Natural killer cell treated with Interleukin-12 subunit alpha and Interleukin-12 subunit beta and Interleukin-15 and Interleukin-18, amount 100 ng/mL, for 72 hours (primary cell): ENCODE measurements at places on chromosomes 1 and 21. TPM values are rescaled to one million over a fixed set of nuclear protein-coding genes. Genes with fewer than 3 reads are reported as not detected.

Gene CTTNBP2NL
- 0.67 TPM for total RNA-seq

Gene PHLDA3
- 2.7 TPM for total RNA-seq

- no peak for DNase-seq
Observed at GRCh38 chr1:40257313-40257687, 736 bp upstream of the ZMPSTE24 start.

Gene NIT1
- total RNA-seq = 29.3 TPM

Gene ASCL5
- total RNA-seq = not detected

- no peak for DNase-seq
Observed at GRCh38 chr1:208979776-208980175, 603.7 kb upstream of the CAMK1G start.

DNA sequence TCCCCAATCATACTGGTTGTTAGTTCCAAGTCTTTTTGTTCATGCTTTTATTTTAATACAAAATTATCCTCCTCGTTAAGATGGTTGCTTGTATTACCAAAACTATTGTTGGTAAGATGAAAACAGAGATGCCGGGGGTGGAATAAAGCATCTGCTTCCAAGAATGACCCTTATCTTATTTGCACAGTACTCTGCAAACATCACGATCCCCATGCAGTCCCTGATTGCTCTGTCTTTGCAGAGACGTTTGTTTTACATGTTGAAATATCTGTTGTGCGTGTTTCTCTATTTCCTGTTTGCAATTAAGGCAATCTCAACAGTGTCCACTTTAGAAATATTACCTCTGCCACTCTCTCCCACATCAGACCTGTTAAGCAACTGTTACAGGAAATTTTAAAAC, 141.3 kb upstream of the NCAM2 start:
- DNase-seq = no peak

Gene NBPF6
- 0.22 TPM for total RNA-seq

DNA sequence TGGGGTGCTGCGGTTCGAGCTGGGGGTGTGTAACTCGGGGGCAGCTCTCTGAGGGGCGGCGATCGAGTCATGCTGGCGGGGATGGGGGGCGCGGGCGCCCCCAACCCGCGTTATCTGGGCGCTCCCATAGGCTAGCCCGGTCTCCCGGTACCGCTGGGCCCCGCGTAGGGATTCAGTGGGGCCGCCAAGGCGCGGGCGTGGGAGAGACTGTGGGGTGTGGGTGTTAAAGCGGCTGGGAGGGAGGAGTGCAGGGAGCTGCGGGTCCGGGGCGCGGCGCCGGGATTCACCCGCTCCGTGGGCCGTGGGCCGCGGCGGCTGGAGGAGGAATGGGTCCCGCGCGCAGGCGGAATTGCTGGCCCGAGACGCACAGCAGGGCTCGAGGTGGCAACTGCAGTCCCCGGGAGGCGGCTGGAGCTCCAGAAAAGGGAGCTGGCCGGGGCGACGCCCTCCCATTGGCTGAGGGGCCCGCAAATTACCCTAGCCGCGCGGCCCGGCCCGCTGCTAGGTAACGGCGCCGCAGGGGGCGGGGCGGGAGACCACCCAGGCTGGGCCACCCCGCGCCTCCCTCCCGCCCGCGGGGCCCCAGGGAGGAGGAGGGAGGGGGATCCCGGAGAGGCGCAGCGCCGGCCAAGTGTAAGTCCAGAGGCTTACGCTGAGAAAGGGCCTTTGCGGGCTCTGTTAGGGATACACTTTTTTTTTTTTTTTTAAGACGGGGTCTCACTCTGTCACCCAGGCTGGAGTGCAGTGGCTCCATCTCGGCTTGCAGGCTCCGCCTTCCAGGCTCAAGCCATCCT, at the start of gene PTCH2:
Gene PTCH2, minus strand, starts transcription at position 392 of the 794 bp plus-strand sequence. Its CDS starts 321 bp downstream, at position 71.
- no peak for DNase-seq

Gene ICOSLG
- total RNA-seq = 0.56 TPM

GRCh38 chr1:167022384-167022783, 33.3 kb downstream of the MAEL start:
- no peak for DNase-seq

Gene C1orf226
- not detected for total RNA-seq

- no peak for DNase-seq
Observed at GRCh38 chr21:15054606-15055239, 10.1 kb downstream of the NRIP1 start.

- no peak for DNase-seq
Observed at GRCh38 chr1:94001397-94002045, 92.3 kb upstream of the GCLM start.

Gene TSSK3
- not detected for total RNA-seq

DNA sequence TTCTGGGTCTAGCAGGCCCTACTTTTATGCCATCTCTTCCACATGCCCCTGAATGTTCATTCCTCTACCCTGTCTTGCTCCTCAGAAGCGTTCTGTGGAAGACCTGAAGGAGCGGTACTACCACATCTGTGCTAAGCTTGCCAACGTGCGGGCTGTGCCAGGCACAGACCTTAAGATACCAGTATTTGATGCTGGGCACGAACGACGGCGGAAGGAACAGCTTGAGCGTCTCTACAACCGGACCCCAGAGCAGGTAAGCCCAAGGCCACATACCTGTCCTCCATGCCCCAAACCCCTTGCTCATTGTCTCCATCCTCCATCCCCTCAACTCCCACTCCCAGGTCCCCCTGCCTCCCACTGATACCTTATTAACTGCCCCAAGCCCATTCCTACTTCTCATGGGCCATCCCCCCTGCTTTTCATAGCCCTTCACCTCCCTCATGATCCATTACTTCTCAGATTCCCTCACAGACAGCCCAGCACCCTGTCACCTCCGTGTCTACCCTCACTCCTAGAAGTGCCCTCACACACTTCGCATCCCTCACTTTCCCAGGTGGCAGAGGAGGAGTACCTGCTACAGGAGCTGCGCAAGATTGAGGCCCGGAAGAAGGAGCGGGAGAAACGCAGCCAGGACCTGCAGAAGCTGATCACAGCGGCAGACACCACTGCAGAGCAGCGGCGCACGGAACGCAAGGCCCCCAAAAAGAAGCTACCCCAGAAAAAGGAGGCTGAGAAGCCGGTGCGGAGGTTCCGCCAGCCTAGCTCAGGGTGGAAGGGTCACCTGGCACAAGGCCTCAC, 5.4 kb downstream of the DMAP1 start:
- DNase-seq = no peak

GRCh38 chr21:44887807-44888580, 14.5 kb upstream of the PTTG1IP start:
- DNase-seq = no peak

Gene C1orf74
- 2.5 TPM for total RNA-seq

- no peak for DNase-seq
Observed at GRCh38 chr1:203408486-203409481, 57.9 kb upstream of the FMOD start.

Gene AUNIP
- 4.2 TPM for total RNA-seq

DNA sequence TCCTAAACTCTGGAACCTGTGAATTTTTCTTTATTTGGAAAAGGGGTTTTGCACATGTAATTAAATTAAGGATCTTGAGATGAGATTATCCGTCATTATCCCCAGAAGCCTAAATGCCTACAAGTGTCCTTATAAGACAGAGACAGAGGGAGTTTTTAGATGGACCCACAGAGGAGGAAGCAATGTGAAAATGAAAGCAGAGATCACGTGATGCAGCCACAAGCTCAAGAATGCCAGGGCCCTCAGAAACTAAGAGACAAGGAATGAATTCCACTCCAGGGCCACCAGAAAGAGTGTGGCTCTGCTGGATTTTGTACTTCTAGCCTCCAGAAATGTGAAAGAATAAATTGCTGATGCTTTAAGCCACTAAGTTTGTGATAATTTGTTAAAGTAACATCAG, 183.6 kb upstream of the UBE2U start:
- no peak for DNase-seq

Gene KRTAP19-3
- not detected for total RNA-seq

DNA sequence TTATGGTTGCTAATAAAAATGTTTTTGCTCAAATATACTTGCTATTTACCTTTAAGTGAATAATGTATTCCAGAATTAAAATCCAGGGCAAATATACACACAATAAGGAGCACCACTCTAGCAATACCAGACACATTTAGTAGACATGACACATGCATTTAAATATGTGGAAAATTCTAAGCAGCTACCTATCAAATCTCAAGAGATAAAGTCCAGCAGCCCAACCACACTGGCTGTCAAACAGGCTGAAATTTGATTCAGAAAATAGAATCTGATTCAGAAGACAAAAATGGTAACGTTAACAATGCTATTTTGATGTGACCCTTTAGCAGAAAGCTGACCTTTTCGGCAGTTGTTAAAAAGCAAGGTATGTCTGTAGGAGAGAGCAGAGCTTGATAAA, 42.3 kb downstream of the PLEKHO1 start:
- no peak for DNase-seq

Gene FAM167B
- not detected for total RNA-seq
